ENCODE measurements at places on chromosomes 16 and 17.
A peak's percentile ranks its signal among the peaks of the same experiment; 100 is the strongest.

GRCh38 chr17:47199627-47200324 is 9.4 kb upstream of the MYL4 start:
- no peak for DNase-seq

DNA sequence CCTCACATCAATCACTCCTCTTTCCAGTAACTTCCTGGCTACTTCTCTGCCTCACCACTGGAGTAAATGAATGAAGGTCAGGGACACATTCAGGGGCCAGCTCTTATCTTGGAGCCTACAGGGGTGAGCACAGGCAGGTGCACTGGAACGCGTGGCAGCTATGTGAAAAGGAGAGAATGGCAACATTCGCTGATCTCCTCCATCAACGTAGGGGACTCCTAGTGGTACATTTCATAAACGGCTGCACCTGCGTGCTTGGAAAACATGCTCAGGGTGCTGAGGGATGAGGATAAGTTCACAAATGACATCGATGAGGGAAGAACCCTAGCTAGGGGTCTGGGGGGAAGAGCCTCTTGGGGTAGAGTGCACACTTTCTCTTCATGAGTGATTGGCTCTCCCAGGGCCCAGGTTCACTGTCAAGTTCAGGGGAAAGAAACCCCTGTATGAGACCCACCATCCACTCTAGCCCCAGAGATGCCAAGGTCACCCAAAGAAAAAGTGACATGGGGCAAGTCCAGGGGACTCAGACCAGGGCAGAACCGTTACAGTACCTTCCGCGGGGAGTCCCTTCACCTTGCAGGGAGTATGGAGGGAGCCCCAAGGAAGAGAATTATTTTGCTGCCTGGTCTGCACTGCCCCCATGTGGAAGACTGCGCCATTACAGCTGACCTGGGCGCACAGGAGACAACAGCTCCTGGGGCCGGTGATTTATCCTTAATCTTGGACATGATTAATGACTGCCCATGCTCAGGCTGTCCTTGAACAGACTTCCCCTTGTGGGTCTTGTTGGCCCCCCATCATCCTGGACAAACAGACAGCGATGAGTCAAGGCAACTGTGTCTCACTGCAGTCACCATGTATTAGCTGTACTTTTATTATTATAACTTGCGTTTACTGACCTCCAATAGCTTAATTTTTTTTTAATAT is 30.1 kb downstream of the VAC14 start:
- peak; percentile 76 for DNase-seq

DNA sequence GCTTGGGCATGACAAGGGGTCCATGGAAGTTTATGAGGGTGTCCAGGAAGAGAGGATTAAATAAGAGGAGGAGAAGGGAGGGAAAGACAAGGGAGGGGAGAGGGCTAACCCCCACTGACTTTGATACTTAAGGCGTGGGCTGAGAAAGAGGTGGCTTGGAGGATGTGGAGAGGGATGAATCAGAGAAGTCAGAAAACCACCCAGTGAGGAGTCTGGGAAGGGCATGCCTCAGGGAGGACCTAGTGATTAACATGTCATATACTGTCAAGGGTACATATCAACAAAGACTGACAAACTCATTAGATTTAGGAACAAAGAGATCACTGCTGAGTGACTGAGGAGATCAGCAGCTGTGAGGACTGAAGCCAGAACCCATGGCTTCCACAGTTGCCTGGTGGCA is 145.4 kb downstream of the IRX5 start:
- DNase-seq: no peak

DNA sequence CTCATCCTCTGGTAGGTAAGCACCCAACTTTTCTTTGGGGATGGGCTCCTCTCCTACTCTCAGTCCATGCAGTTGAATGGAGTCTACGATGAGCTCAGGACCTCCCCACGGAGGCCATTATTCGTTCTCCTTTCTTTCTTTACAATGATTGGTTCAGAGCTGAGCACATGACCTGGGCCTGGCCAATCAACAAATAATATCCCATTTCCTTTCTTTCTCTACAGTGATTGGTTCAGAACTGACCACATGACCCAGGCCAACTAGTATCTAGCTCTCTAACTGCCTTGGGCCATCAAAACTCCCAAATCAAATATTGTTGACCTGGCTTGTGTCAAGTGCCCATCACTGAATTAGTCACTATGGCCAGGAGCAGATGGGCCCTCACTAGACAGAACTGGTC is 129.2 kb downstream of the USP31 start:
- no peak for DNase-seq

GRCh38 chr17:44793885-44794842 is 35.4 kb downstream of the ADAM11 start:
- DNase-seq: peak; percentile 12

- no peak for DNase-seq
These were observed 13.9 kb upstream of the HES7 start for GRCh38 chr17:8137645-8138373.

DNA sequence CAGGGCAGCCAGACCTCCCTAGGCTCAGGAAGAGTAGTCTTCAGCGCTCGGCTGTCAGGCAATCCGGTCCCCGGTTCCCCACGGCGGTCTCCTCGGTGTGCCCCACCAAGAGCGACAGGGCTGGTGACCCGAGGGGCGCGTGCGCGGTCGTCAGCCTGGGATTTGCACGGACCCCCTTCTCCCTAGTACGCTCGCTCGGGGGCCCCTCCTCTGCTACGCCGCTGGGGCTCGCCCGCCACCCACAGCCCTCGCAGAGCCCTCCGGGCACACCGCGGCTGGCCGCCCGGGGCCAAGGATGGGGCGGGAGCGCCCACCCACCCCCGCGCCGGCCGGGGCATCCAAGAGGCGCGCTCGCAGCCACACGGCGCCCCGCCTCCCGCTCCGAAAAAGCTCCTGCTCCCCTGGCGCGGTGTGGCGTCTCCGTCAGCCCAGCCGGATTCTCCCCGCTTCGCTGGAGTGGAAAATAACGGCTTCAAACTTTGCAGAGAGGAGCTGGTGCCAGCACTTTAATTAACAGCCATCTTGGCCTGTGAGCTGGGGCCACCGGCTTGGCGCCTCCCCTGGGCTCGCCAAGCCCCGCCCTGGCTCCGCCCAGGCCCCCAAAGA is 2.1 kb upstream of the C1QL1 start:
- DNase-seq: peak; percentile 85

GRCh38 chr16:51433599-51433998 is 282.5 kb upstream of the SALL1 start:
- DNase-seq: no peak

DNA sequence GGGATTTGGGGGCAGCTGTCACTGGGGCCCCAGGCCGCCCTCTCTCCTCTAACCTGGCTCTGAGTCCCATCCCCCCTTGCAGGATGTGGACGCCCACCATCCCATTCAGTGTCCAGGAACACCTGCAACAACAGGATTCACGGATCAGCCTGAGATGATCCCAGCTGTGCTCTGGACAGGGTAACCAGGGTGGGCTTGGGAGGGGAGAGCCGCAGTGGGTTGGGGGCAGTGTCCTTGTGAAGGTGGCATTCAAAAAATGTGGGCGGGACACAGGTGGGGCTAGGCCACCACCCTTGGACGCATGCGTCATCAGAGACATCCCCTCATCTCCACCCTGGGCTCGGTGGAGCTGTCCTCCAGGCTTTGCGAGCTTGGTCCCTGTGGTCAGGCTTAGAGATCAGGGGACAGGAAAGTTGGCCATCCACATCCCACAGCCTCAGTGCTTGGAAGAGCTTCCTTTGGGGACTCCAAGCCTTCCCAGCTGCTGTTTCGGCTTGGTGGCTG is 19.1 kb downstream of the DEXI start:
- DNase-seq: no peak

DNA sequence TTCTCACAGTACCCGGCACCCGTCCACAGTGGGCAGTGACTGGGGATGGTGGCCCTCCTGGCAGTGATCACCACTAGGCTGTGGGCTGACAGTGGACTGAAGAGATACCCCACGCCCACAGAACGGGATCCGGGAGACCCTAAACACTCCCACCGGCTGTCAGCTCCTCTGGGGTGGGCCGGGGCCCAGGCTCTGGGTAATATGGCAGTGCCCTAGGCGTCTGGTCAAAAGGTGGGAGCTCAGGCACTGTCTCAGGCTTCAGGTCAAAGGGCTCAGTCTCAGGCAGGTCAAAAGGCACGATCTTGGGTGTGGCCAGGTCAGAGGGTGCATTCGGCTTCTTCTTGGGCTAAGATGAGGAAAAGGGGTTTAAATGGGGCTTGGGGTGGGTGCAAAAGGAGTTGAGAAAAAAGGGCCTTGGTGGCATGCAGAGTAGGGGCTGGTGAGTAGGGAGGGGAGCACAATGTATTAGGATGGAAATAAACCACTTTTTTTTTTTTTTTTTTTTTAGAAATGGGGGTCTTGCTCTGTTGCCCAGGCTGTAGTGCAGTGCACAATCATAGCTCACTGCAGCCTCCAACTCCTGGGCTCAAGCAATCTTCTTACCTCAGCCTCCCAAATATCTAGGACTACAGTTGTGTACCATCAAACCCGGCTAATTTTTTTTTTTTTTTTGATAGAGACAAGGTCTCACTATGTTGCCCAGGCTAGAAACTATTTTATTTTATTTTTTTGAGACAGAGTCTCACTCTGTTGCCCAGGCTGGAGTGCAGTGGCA is 11.0 kb downstream of the CAVIN1 start:
- no peak for DNase-seq

DNA sequence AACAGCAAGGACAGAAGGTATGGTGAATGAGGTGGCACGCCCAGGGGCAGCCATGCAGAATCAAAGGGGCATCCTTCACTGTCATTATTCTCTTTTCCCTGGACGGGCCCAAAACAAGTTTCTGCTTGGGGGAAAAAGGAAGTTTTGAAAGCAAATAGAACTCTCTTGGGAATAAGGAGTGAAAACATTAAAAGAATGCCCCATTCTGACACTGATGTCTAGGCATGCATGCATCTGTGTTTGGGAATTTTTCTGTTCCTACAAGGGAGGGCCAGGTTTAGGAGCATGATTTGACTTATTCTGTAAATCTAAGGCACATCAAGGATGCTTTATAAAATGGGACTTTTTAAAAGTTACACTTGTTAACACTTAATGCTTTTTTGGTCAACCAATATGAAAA is 34.3 kb upstream of the SLC12A3 start:
- no peak for DNase-seq

GRCh38 chr16:79451196-79451816 is 149.2 kb downstream of the MAF start:
- no peak for DNase-seq

DNA sequence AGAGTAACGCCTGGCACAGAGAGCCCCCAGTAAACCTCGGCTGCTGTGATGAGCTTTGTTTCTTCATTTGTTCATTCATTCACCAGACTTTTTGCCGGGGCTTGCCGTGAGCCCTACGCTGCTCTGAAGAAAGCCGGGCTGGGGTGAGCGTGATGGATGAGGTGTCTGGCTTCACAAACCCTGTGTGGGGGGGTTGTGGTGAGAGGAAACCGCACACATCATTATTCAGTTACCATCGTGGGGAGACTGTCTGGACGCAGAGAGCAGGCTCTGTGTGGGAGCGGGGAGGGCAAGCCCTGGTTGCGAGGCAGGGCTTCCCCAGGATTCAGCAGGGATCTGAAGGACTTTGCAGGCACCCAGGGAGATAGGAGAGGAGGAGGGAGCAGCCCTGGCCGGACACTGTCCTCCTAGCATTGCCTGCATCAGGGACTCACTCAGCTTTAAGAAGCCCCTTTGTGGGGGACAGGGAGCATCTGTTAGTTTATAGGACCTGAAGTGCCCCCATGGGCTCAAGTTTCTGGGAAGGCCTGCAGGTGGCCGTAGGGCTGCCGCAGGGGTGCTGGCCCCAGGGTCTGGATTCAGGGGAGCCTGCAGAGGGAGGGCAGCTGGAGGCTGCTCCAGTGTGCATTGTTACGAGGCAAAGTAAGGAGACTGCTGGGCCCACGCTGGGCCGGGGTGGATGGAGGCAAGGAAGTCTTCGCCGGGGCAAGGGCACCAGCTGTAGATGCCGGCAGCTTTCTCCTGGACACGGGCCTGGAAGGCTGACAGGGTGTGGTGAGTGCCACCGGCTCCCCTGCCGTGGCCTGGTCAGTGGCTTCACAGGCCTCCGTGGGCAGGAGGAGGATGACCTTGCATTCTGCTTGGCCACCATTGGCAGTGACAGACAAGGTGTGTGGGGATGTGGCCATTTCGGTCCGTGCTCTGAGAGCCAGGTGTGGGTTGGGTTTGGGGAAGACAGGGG is 334.5 kb downstream of the SEC14L1 start:
- peak; percentile 64 for DNase-seq

DNA sequence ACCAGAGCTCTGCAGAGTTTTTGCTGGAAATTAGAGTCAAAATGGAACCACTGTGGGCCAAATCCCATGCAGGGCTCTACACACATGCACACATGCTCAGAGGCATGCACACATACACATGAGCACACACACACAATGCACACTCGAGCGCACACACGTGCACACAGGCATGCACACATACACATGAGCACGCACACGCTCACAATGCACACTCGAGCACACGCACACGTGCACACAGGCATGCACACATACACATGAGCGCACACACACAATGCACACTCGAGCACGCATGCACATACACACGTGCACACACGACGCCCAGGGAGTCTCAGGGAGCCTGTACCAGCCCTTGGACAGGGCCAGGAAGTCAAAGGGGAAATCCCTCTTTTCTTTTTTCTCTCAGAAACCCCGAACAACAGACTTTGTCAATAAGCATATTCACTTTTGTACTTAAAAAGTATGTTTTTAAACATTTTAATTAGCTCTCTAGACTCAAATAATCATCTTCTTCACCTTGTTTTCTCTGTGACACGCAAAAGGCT is 8.5 kb upstream of the METRNL start:
- DNase-seq: no peak

- DNase-seq: no peak
These were observed 102.5 kb upstream of the CLEC3A start for GRCh38 chr16:77919761-77920415.

GRCh38 chr16:16163571-16163970 is 59.7 kb downstream of the ABCC6 start:
- DNase-seq: no peak

- DNase-seq: no peak
These were observed 28.6 kb downstream of the TRPV3 start for GRCh38 chr17:3528880-3529511.

DNA sequence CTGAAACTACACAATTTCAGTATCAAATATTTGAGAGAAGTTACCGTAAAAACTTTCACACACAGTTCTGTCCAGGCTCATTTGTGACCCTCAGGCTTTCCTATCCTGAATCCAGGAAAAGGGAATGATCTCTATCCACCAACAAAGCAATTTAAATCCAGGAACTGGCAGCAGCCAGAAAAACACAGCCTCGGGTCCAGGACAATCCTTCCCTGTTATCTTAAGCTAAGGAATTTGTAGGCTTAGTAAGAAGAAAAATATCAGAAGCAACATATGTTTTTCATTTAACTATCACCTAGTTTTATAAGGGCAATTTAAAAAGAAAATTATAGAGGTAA is 47.1 kb downstream of the TEX2 start:
- no peak for DNase-seq

Measured in kidney (tissue), 22 donors.